ENCODE measurements at places on chromosomes 7 and 10. TPM values are rescaled to one million over a fixed set of nuclear protein-coding genes. Genes with fewer than 3 reads are reported as not detected.

- no peak for DNase-seq
- H3K4me3 ChIP-seq, result no peak overlapping the region
- no peak overlapping the region for H3K27ac ChIP-seq
Observed at GRCh38 chr7:86963599-86964230, 95.7 kb downstream of the ELAPOR2 start.

TOMM7 gene
- 216 TPM for total RNA-seq

GRID1 gene
- not detected for total RNA-seq

DNA sequence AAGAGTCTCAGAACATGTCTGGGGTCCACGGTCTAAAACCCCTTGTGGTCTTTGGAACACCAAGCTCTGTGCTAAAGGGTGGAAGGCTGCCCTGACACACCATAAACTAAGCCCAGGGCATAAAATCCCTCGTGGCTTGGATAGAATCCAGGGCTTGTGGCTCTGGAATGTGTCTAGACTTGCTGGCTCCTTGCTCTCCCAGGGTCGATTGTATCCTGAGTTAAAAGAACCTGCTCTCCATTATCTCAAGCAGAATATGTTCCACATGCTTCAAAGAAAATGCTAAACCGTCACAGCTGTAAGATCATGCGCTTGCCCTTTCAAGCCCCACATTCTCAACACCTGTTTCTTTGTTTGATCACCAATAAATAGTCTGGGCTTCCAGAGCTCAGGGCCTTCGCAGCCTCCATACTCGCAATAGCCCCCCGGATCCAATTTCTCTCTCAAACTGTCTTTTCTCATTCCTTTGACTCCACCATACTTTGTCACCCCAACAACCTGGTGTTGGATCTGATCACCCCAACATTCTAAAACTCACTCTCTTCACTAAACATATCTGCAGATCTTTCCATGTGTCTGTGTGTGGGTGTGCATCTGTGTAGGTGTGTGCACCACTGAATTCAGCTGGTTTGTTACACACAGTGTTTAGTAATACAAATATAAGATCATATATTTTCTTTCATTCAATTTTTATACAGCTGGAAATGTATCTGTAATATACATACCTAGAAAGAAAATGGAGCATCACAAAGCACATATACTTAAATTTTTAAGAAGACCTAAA lies 238.5 kb downstream of the ZMYND11 start:
- H3K27me3 ChIP-seq, result no peaks in the 10 kb centered on the region
- H3K36me3 ChIP-seq, result no peaks in the 10 kb centered on the region
- peaks cover 1% of the 10 kb centered on the region for H3K4me1 ChIP-seq
- H3K4me3 ChIP-seq, result no peak overlapping the region
- DNase-seq, result no peak

FAM25A gene
- total RNA-seq, result not detected

DNA sequence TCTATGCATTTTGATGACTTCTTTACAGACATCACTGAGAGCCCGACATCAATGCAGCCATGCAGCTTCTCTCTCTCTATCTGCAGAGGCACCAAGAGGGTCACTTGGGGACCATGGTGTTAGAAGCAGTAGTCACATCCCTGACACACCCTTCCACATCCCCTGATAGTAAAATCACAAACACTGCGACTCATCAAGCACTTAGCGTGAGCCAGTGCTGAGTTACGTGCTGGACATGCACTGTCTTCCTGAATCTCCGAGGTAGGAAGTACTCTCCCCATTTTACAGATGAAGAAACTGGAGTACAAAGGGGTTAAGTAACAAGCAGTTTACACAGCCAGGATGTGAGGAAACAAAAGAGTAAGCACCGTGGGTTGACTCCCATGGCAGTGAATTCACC lies 109.2 kb downstream of the OSBPL3 start:
- H3K27me3 ChIP-seq, result no peaks in the 10 kb centered on the region
- peaks cover 37% of the 10 kb centered on the region for H3K4me1 ChIP-seq
- no peak overlapping the region for H3K27ac ChIP-seq

All from activated T-helper 2 cell treated with anti-CD3 and anti-CD28 coated beads, Interferon-gamma antibody, Interleukin-2, Interleukin-4, amounts not matched to agents 10 μg/mL and 5 μg/mL and 100 μg/mL, durations not matched to agents 14 hours and 24 hours and 36 hours (primary cell).